ENCODE measurements at places on chromosomes 6 and 20.

DNA sequence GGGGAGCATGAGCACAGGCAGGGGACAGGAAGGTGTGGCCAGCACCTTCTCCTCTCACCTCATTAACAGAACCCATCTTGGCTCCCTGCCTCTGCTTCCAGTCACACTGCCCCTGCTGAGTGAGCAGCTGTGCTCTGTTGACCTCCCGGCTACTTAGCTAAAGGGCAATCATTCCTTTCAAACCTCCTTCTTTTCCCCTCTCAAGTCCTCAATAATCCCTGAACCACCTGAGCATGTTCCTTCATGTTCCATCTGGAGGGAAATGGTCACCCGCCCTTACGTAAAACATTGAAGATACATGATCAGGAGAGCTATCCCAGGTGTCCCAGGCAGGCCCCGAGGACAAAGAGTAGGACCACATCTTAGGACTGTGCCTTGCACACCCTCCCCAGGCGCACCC lies 21.7 kb upstream of the MRPS10 start:
- no peak for DNase-seq

GRCh38 chr6:158923805-158924498 lies 76.0 kb downstream of the RSPH3 start:
- DNase-seq: no peak

DNA sequence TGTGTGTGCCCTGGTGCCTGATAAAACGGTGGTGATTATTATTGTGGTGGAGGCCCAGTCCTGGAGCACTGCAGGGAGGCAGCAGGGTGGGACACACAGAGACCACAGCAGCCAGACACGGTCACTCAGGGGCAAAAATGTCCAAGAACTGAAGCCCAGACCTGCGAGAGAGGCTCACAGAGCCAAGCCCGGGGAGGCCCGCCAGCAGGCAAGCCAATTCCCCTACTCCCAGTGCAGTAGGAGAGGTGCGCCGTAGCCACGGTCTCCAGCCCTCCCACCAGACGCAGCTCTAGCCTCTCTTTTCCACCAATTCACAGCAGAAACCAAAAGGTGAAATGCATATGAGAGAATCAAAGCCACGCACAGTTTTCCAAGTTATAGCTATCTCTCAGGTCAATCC lies 179.4 kb upstream of the TAB2 start:
- no peak for DNase-seq

GRCh38 chr6:167778497-167779128 lies 48.1 kb upstream of the AFDN start:
- no peak for DNase-seq

- DNase-seq: no peak
Measured at GRCh38 chr20:8858181-8858787, 210.6 kb upstream of the PLCB4 start.

GRCh38 chr20:44448753-44449546 lies 26.7 kb upstream of the TTPAL start:
- DNase-seq: no peak

DNA sequence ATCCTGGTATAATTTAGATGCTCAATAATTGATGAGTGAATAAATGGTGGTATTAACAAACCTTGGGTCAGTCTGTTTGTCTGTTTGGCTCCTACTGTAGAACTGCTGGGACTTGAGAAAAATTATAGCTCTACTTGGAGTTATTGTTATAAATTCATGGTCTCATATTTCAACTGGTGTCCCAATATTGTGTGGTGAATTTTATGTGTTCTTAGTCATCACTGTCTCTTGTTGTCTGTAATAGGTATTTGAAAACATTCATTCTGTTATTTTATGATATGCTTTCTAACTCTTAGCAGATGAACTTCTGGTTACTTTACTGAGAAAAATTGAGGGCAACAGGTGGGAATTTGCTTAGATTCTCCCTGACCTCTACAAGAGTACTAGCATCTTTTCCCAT lies 221.4 kb downstream of the CDKAL1 start:
- DNase-seq: no peak

- DNase-seq: no peak
Measured at GRCh38 chr6:143967706-143968376, 40.2 kb downstream of the PLAGL1 start.

DNA sequence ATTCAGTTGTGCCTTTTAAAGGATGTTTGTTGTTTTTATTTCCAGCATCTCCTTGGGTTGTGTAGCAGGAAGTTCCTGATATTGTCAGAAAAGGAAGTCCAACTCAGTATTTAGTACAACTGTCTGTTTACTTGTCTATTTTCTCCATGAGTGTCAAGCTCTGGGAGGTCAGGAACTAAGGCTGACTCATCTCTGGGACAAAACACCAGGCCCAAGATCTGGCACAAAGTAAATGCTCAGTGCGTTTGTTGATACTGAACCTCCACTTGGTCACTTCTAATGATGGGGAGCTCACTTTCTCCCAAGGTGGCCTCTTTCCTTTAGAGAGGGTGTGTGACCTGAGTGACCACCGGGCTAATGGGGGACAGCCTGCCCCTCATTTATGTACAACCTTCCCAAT lies 12.6 kb upstream of the PIGU start:
- DNase-seq: no peak

DNA sequence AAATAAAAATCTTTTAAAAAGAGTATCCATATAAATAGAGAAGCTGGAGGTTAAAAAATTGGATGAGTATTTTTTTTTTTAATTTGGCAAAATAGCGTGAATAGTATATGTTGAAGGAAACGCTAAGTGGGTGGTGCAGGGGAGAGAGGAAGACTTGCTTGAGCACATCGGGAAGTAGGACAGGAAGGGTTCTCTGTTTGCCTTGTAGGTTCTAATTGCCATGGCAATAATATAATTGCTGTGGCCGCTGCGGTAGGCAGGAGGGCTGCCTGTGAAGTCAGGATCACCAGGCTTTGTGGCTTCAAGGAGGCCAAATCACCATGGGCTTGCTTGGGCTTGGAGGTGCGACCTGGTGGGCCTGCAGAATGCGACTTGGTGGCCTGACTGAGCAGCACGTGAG lies 35.1 kb downstream of the IGF2R start:
- DNase-seq: no peak

DNA sequence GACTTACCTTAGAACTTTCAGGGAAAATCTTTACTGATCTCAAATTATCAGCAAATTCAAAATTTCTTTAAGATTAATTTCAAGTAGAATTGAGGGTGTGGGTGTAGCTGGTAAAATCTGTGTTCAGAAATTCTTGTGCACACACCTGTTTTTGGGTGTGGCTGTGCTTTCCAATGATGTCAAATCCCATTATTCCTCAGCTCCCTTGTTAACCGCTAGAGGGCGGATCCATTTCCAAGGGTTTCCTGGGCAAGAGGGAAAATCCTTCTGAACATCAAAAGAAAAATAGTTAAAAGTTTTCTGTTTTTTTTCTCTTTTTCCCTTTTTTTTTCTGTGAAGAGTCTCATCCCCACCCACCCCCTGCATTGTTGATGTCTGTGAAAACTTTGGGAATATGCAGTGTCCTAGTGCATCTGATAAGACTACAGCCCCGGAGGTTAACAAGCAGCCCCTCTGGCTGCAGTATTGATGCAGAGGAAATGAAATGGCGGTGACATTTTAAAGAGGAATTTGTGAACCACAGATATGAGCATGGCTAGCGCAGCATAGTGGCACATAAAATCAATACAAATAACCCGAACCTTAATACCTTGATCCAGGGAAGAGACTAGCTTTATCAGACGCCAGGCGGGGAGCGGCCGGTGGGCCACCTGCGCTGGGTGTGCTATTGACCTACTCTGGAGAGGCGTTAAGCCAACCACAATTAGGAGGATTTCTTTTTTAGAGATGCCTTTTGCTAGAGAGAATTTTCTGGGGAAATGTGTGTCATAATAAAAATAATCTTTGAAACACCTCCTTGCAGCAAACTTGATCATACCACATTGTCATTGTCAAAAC lies 130.9 kb downstream of the FOXA2 start:
- DNase-seq: no peak

- peak; percentile 33 for DNase-seq
Measured at GRCh38 chr6:1627827-1628560, 18.3 kb downstream of the FOXC1 start.

- DNase-seq: peak; percentile 77
Measured at GRCh38 chr20:52972965-52973819, 1.0 kb downstream of the TSHZ2 start.

DNA sequence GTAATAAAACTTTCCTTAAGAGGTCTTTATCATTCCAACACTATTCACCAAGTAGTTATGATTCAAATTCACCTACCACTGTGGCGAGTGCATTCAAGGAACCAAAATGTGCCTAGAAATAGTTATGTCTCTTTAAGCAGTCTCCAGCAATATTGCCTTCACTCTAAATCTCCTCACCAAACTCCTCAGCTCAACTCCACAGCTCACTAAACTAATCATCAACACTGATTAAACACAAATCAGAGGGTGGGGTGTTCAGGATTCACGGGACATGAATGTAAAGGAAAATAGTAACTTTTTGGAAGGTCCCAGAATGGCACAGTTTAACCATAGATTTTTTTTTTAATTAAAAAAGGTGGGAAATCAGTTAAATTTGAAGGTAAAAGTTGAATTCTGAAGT lies 70.5 kb upstream of the THEMIS start:
- DNase-seq: no peak

- peak; percentile 47 for DNase-seq
Measured at GRCh38 chr6:107318100-107318736, 141.1 kb downstream of the PDSS2 start.

DNA sequence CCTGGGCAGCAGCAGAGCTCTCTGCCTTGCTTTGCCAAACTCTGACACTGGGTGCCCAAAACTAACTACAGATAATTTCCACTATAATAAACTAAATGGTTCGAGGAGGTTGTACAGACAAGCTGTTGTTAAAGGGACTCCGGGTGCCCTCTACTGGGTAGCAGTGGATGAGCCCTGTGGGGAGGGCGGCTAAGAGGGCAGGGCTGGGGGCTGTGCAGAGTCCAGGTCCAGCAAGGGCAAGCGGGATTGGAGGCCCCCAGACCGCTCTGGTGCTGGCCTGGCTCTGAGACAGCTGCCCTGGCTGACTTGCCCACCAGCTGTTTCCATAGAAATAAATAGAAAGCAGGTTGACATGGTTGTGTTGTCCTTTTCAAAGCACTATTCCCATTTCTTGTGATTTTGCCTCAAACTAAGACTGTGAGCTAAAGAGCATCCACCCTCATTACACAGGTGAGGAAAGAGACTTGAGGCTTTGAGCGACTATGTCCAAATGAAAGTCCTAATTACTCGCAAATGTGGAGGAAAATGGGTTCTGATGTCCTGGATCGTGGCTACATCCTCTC lies 167.6 kb upstream of the CST7 start:
- DNase-seq: no peak

DNA sequence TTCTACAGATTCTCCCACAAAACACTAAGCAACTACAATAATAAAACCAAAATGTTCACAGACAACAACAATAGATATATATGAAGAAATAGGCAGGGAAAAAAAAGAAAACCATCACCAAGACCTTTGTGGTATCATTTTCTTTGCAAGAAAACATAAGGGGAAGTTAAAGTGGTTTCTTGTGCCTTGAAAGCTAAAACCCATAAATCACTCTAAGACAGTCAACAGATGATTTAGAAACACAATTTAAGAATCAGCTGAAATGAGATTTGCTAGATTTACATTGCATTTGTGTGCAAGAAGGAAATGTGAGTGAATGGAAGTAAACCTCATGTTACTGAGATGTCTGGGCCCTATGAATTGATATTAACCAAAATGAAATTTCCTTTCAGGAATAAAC lies 1265.4 kb upstream of the GJE1 start:
- DNase-seq: no peak

- no peak for DNase-seq
Measured at GRCh38 chr6:79993012-79993910, 11.2 kb upstream of the TTK start.

DNA sequence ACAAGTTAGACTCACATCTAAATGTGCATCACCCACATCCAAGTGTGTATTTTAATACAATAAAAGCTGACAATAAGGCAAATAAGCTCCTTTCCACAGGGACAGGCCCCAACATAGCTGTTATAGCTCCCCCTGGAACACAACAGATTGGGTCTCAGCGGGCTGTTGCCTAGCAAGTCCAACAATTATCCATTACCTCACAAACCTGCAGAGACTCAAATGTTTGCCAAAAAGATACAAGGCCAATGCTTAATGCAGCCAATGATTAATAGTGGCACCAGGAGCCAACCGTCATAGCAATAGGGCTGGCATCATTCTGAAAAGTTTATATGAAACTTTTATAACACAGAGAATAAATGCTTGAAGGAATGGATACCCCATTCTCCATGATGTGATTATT lies 35.7 kb downstream of the EPB41L2 start:
- DNase-seq: no peak

- DNase-seq: no peak
Measured at GRCh38 chr6:19356692-19357091, 480.5 kb upstream of the ID4 start.

DNA sequence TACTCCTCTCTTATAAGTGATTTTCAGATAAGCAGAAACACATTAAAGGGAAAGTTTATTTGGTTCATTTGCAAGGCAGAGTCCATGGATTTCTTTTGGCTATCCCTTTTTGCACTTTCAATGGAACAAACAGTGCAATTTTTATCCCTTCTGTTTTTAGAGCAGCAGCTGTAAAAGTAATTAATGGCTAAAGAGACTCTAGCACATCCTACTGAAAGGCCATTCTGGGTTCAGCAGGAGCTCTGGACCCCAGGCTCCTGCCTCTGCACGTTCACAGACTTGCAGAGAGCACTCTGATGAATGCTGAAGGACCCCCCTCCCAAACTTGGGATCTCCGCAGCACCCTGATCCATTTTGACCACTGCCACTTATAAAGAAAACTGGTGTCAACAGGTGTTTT lies 40.3 kb upstream of the PDE7B start:
- peak; percentile 20 for DNase-seq

DNA sequence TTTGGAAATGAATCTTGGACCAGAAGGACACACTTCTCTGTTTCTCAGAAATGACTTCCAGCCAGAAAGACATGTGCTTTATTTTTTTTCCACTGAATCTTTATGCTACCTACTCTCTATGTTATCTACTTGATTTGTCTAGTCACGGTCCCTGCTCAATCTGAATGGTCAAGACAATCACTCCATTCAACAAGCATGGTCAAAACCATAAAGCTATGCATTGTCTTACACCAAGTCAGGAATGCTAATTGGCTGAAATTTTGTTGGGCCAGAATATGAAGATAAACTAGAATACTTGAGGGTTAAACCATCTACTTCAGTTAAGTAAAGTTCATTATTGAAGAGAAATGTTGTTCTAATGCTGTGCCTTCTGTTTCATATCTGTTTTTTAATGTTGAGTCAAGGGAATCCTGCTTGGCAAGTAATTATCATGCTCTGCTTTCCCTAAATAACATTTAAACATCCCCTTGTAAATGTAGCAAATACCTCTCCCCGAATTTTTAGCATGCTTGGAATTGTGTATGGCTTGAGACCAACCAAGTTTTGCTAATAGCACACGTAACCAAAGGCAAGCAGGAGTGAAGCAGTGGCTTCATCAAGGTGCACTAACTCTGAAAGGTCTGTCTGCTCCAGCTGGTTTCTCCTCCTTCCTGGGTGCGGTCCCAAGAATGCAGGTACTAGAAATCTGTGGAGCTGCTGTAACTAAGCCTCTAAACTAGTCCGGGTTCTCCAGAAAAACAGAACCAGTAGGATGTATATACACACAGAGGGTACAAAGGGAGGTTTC lies 190.3 kb upstream of the CDYL start:
- DNase-seq: no peak

GRCh38 chr6:139109558-139109957 lies 25.3 kb upstream of the HECA start:
- DNase-seq: no peak

GRCh38 chr6:156437121-156437879 lies 339.9 kb upstream of the ARID1B start:
- DNase-seq: no peak

- DNase-seq: no peak
Measured at GRCh38 chr6:84078335-84078734, 44.8 kb downstream of the MRAP2 start.

- DNase-seq: no peak
Measured at GRCh38 chr6:82611751-82612150, 248.1 kb downstream of the TPBG start.
